ENCODE measurements at places on chromosomes 5 and 9.

- no peak for DNase-seq
Observed at GRCh38 chr5:93601071-93601801, 18.2 kb downstream of the NR2F1 start.

DNA sequence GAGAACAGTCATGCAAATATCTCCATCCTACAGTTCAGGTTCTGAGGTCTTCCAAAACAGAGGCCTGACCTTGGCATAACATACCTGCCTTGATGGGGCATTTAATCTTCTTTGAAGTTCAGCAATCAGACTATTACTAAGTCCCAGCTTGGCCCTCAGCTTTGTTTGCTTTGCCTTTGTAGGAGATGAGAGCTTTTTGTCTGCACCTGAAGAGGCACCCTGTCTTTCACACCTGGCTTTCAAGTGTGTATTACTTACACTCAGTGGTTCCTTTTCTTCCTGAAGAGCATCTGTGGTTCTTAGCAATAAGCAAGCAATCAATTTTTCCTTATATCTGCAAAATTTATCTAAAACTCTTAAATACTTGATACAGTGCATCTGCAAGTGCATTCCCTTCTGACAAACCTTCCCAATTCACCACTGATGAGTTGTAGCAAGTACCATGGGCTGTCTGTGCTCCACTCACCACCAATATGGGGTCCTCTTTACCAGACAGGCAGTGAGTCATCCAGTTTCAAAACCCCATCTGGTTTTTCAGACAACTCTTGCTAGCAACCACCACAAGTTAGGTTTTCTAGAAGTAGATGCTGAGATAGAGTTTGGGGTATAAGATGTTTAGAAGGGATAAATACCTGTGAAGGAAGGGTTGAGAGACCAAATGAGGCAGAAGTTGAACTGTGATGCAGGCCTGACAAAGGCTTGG, 100.2 kb downstream of the HINT1 start:
- no peak for DNase-seq

DNA sequence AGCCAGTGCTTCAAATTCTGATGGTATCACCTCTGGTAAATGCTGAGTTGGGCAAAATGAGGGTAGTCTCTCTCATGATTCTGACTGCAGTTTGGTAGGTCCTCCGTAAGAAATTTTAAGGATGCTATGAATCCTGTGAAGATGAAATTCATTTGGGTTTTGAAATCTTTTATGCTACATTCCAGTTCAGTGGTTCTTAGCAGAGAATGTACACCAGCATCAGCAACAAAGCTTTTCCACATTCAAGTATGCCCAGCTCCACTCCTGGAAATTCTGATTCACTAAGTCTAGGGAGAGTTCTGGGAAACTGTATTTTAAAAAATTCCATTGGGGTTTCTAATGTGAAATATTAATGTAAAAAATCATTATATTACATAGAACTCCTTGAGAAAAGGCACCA, 33.6 kb upstream of the ACOT12 start:
- no peak for DNase-seq

- no peak for DNase-seq
Observed at GRCh38 chr5:134714541-134714940, 23.8 kb upstream of the CAMLG start.

- no peak for DNase-seq
Observed at GRCh38 chr9:112011051-112011620, 114.5 kb downstream of the UGCG start.

GRCh38 chr5:37799865-37800421, 39.9 kb downstream of the GDNF start:
- no peak for DNase-seq

DNA sequence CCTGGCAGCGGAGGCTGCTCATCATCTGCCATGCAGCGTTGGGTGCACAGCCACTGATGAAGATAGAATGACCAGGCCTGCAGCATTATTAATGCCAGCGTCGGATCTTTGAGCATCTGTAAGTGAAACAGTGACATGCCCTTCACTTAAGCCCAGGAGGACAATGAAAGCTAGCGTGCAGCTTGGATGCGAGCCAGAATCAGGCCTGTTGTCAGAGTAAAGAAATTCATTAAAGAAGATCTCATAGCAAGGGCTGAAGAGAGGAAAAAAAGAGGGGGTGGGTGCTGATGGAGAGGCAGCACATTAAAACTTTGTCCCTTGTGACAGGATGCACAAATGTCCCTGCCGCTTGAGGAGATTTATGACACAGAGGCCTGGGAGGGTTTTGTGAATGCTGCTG, 186.1 kb upstream of the MAST4 start:
- no peak for DNase-seq

- no peak for DNase-seq
Observed at GRCh38 chr5:5380298-5380697, 42.2 kb upstream of the ICE1 start.

GRCh38 chr5:89120719-89121118, 237.7 kb upstream of the MEF2C start:
- no peak for DNase-seq
